ENCODE measurements at places on chromosomes 2 and 18.

- H3K4me1 ChIP-seq = no peaks in the 10 kb centered on the region
- H3K4me3 ChIP-seq = no peak overlapping the region
- no peaks in the 10 kb centered on the region for H3K36me3 ChIP-seq
These were observed 82.6 kb downstream of the CERKL start for GRCh38 chr2:181574321-181574720.

GRCh38 chr18:48217258-48218250 is 191.6 kb downstream of the ZBTB7C start:
- no peaks in the 10 kb centered on the region for H3K36me3 ChIP-seq
- no peaks in the 10 kb centered on the region for H3K4me1 ChIP-seq
- no peak for DNase-seq
- no peak overlapping the region for H3K27ac ChIP-seq
- H3K4me3 ChIP-seq = no peak overlapping the region
- no peaks in the 10 kb centered on the region for H3K27me3 ChIP-seq

DNA sequence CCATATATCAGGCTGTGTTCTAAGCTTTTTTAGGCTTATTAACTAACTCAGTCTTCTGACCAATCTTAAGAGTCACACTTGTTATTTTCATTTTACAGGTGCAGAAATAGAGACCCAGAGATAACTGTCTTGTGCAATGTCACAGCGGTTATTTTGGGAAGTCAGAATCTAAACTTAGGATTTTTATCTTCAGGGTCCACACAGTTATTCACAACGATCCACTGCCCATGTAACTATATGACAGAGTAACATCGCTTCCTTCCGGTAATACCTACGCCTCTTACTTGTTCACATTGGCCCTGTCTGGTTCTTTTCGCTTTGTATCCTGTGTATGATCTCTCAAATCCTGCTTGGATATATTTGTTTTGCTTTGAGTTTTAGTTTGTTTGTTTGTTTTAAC is 631.7 kb downstream of the LRP1B start:
- no peaks in the 10 kb centered on the region for H3K27me3 ChIP-seq
- H3K4me1 ChIP-seq = no peaks in the 10 kb centered on the region
- no peaks in the 10 kb centered on the region for H3K36me3 ChIP-seq
- no peak overlapping the region for H3K27ac ChIP-seq
- DNase-seq = no peak
- H3K4me3 ChIP-seq = no peak overlapping the region

DNA sequence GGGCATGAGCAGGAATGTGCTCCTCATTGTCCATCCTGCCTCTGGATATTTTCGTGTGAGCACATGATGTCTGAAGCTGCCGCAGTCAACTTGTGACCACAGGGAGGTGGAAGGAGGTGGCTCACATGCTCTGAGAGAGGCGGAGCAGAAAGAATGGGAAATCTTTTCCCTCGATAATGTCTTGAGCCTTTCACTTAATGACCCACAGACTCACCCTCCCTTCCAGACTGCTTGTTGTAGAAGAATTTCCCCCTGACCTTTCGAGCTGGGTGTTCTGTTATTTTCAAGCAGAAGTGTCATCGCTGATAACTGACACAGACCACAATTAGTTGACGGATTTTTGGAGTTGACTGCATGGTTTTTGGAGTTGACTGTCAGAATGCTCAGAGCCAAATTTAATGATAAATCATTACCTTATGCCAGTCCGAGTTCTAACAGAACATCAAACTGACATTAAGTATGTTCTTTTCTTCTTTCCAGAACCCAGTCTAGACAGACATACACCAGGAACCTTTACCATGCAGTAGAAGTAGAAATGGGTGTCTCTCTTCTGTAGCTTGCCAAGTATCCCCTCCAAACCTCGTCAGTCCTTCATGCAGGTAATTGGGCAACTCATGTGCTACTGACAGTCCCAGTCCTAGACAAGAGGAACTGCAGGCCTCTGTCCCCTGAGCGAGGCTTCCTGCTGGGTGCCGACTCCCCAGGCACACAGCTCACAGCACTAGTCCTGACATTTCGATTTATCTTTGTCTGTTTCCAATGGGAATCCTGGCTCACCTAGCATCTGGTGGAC is 29.4 kb upstream of the RTTN start:
- H3K4me1 ChIP-seq = no peaks in the 10 kb centered on the region
- no peaks in the 10 kb centered on the region for H3K36me3 ChIP-seq
- no peaks in the 10 kb centered on the region for H3K27me3 ChIP-seq
- no peak overlapping the region for H3K27ac ChIP-seq

GRCh38 chr18:80238651-80239260 is 8.6 kb downstream of the PARD6G start:
- no peaks in the 10 kb centered on the region for H3K27me3 ChIP-seq
- no peak overlapping the region for H3K27ac ChIP-seq
- H3K36me3 ChIP-seq = no peaks in the 10 kb centered on the region
- H3K4me1 ChIP-seq = no peaks in the 10 kb centered on the region
- DNase-seq = no peak

DNA sequence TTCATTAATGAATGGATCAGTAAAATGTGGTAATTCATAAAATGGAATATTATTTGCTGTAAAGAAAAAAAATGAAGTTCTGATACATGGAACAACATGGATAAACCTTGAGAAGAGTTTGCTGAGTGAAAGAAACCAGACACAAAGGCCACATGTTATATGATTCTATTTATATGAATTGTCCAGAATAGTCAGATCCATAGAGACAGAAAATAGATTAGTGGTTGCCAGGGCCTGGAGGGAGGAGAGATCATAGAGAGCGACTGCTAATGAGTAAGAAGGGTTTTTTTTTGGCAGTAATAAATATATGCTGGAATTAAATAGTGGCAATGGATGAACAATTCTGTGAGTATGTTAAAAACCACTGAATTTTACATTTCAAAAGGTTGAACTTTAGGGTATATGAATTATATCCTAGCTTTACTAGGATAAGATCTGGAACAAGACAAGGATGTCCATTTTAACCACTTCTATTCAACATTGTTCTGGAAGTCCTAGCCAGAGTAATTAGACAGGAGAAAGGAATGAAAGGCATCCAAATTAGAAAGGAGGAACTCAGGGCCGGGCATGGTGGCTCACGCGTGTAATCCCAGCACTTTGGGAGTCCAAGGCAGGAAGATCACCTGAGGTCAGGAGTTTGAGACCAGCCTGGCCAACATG is 48.8 kb downstream of the MAPRE2 start:
- no peaks in the 10 kb centered on the region for H3K27me3 ChIP-seq
- no peaks in the 10 kb centered on the region for H3K4me1 ChIP-seq
- no peak overlapping the region for H3K27ac ChIP-seq
- no peaks in the 10 kb centered on the region for H3K36me3 ChIP-seq
- no peak overlapping the region for H3K4me3 ChIP-seq

- H3K36me3 ChIP-seq = no peaks in the 10 kb centered on the region
- no peak overlapping the region for H3K27ac ChIP-seq
- H3K27me3 ChIP-seq = no peaks in the 10 kb centered on the region
- DNase-seq = no peak
These were observed 138.6 kb downstream of the BCL2 start for GRCh38 chr18:63180971-63181376.

DNA sequence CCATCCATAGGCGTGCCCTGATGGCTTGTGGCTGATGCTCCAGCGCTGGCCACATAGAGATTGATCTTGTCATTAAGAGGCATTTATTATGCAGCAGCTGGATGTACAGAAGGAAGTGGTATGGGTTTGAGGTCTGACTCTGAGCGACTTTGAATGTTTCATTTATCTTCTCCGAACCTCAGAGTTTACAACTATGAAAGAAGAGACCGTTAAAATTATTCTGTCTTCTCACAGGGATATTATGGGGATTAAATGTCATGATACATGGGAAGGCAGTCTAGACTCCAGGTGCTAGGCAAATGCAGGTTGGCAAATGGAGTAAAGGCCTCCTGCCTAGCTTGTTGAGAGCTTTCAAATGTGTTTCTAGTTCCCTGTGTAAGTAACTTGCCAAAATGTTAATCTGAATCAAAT is 30.3 kb downstream of the MOGAT1 start:
- H3K27ac ChIP-seq = no peak overlapping the region
- DNase-seq = no peak
- H3K4me3 ChIP-seq = no peak overlapping the region
- no peaks in the 10 kb centered on the region for H3K27me3 ChIP-seq

DNA sequence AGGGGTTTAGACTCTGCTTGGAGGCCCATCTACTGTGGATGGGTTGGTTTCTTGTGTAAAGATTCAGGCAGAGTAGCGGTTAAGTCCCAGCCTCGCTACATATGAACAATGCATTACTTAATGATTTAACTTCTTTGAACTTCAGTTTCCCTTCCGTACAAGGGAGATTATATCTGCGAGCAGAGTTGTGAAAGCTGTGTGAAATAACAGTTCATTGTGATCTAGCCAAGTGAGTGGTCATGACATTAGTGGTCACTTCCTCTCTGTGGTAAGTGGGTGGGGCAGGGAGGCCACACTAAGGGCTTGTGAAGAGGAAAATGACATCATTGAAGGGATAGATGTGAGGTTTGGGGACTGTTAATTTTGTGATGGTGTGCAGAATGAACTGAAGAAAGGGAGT is 14.1 kb upstream of the MEX3C start:
- no peak for DNase-seq
- no peak overlapping the region for H3K27ac ChIP-seq
- H3K4me1 ChIP-seq = no peaks in the 10 kb centered on the region
- H3K4me3 ChIP-seq = no peak overlapping the region
- H3K27me3 ChIP-seq = no peaks in the 10 kb centered on the region

DNA sequence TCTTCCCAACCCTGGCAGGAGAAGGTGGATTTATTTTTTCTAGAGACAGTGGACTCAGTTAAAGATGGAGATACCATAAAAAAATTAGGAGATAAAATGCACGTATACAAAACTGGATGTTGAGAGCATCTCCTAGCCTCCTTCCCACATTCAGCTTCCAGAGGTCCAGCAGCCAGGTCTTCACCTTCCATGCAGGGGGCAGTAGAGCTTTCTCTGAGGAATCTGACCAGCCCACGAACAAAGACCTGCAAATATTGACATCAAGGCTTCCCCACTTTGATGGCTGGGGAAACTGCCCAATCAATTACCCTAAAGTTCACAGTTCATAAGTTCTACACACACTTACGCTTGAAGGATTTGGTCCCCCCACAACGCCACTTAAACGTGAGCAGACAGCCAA is 24.5 kb downstream of the AQP4 start:
- no peaks in the 10 kb centered on the region for H3K4me1 ChIP-seq
- no peaks in the 10 kb centered on the region for H3K36me3 ChIP-seq
- no peak overlapping the region for H3K4me3 ChIP-seq
- no peak for DNase-seq
- no peak overlapping the region for H3K27ac ChIP-seq
- no peaks in the 10 kb centered on the region for H3K27me3 ChIP-seq

All from body of pancreas (tissue), 4 donors.